ENCODE measurements at places on chromosomes 2 and 18.
A peak's percentile ranks its signal among the peaks of the same experiment; 100 is the strongest.

DNA sequence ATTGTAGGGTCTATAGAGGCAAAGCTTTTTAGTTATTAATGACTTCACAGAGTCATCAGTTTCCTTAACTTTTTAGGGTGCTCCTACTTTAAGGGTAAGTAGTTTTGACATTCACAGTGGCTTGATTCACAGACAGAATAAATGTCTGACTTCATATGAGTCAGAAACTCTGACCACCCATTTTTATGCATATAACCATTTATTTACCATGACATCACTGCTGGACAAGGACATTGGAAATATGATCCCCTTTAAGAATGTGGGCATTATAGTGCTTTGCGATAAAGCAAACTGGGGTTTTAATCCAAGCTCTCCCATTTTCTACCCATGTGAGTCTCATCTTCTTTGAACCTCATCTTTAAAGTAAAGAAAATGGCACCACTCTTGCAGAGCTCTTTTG lies 162.0 kb upstream of the MC4R start:
- DNase-seq: no peak

DNA sequence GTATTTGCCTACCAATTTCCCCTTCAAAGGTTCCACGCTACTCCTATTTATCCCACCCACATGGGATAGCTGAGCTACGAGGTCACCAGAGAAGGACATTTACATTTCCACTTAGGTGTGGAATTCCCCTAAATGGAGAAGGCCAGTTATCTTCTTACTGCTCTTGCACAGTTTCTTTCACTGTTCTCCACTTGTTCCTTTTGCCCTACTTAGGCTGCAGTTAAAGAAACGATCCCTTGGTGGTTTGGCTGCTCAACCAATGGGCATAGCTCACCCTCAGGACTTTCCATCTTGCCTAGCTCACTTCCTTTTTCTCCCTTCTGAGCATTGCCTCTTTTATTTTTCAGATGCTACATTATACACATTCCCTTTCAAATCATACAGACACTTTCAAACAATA lies 11.2 kb upstream of the NABP1 start:
- no peak for DNase-seq

DNA sequence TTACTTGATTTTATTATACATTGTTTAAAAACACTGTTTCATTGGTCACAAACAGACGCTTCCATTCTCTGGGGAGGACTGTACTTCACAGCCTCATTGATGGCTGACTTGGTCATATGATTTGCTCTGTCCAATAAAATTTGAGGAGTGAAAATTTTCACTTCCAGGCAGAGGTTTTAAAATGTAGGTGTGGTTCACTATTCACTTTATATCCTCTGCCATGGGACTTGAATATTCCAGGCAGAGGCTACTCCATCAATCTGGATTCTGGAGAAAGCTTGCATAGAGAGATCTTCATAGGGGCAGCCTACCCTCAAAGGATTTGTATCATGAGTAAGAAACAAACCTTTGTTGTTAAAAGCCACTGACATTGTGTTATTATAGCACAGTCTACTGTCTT lies 56.7 kb downstream of the LDAH start:
- no peak for DNase-seq

DNA sequence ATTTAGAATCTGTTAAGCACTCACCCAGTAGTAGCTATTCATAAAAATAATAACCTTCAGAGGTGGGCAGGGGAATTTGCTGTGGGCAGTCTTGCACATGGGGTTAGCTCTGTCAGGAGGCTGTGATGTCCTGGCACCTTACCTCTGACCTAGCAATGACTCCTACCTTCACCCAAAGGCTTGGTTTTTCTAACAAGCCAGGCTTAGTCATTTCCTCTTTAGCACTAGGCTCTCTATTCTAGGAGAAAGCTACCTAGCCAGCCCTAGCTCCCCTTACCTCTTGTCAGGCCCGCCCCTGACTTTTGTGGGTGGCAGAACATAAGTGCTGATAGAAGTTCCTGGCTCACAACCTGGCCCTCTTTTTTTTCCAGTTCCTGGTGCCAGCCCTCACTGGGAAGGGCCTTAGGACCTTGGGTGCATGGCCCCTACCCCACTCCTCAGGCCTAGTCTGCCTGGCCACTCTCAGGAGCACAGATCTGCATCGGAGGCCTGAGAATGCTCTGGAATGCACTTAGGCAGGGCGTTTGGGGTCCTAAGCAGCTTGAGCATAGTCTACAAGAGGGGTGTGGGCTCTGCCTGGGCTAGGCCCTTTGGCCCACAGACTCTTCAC lies 17.7 kb downstream of the CPLX4 start:
- no peak for DNase-seq

DNA sequence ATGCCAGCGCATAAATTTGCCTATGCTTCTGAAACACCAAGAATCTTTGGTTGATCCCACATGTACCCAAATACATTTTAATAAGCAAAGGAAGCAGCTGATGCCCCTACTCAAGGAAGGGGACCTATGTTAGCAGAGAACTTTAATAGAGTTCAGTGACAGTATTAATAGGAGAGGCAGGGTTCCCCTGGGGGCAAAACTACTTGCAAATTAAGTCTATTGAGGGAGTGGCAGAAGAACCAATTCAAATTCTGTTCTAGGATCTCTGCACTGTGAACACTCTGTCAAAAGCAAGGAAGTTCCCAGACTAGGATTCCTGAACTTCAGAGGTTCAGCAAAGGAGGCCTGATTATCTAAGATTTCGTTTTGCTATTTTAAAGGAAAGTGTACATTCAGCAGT lies 47.5 kb downstream of the EPB41L3 start:
- DNase-seq: no peak

GRCh38 chr2:160906878-160907277 lies 253.3 kb upstream of the TANK start:
- no peak for DNase-seq

DNA sequence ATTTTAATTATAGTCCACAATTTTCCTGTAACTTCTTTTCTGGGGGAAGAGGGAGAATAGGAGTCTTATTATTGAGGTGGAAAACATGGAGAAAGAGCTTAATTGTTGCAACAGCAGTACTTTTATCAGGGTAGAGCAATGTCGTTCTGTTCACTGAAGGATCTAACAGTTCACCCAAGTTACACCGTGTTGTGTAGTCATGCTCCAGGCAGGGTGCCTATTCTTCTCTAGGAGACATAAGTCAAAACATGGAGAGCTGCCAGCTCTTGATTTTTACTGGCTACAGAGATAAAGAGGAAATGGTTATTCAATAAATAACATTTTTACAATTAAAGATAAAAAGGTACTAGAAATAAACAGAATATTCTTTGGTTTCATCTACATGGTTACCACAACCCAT lies 594.3 kb upstream of the NETO1 start:
- DNase-seq: no peak

DNA sequence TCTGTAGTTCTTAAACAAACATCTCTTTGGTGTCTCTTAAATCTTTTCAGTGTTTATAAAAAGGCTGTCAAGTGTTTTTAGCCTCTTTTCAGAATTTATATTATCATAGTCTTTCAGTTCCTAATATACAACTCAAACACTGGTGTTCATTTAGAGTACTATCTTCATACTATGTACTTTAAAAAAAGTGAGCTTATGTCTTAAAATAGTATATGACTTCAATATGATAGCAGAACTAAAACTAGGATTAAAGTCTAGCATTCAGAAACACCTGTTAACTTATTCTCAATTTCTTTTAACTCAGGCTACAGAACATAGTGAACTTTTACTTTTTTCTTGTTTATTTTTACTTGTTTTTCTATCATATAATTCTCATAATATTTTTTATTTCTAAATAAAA lies 14.7 kb upstream of the IKZF2 start:
- DNase-seq: no peak

DNA sequence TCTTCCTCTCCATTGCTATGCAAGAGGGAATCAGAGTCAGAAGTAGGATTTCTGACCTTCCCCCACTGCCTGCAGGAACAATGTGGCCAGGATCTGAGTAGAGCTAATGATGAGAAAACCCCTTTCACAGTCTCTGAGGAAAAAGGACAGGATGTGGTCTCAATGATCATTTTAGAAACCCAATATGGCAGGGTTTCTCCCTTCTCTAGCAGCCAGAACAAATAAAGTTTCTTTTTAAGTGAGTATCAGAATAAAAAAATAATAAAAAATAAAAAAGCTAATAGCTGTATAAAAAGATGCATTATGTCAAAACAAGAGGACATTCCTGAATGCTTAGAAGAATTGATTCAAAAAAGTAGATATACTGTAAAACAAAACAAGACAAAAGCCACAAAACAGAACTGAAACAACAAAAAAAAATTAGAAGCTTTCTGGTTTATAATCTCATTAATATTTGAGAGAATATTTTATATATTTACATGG lies 1124.9 kb upstream of the ZEB2 start:
- DNase-seq: no peak

DNA sequence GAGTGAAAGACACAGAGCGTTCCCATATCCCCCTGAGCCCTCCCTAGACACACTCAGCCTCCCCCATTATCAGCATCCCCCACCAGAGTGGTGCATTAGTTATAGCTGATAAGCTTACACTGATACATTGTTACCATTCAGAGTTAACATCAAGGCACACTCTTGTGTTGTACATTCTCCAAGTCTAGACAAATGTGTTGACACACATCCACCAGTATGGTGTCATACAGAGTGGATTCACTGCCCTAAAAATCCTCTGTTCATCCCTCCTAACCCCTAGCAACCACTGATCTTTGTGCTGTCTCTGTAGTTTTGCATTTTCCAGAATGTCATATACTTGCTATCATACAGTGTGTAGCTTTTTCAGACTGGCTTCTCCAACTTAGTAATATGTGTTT lies 78.0 kb upstream of the RPL31 start:
- no peak for DNase-seq

DNA sequence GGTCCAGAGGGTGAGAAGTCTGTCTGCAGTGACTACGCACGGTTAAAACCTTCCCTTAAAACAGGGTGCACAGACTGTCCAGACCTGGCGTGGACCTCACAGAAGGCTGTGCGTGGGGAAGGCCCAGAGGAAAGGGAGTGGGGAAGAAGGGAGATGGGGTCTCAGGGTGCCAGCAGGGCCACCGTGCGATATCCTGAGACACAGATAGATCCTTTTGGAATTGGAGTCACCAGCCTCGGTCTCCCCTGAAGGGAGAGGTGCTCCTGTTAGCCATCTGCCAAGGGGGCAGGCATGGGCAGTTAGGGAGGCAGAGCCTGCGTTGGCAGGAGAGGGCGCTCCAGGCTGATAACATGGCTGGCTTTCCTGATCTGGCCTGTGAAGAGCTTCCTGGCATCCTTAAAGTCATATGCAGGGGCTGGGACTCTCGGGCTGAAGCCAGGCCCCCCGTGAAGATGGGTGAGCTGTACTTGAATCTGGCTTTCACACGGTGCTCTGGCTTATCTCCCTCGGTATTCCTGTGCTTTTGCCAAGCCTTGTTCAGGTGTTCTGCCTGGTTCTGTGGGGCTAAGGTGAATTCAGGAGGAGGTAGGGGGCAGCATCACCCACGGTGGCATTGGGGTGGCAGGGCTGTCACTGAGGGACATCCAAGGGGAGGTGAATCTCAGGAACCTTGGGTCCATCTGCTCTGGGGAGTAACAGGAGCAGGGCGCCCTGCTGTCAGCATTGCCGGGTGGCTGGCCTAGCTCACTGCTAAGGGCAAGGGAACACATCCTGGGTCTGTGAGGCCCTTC lies 107.2 kb upstream of the SMAD2 start:
- DNase-seq: no peak

DNA sequence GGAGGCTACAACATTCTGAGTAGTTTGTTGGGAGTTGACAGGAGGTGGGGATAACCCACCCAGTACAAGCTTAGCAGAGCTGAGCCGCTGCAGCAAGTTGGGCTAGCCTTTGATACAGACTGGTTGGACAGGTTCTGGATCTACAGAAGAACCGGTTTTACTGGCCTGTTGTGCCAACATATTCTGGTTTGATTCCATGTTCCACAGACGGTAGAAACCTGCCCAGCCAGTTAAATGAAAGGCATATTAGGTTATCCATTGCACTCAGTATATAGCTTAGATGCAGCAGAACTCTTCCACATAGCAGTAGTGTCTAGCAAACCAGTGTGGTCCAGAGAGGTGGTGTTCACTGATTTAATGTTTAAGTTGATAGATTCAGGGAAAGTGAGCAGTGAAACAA lies 19.3 kb upstream of the RBBP8 start:
- DNase-seq: no peak

DNA sequence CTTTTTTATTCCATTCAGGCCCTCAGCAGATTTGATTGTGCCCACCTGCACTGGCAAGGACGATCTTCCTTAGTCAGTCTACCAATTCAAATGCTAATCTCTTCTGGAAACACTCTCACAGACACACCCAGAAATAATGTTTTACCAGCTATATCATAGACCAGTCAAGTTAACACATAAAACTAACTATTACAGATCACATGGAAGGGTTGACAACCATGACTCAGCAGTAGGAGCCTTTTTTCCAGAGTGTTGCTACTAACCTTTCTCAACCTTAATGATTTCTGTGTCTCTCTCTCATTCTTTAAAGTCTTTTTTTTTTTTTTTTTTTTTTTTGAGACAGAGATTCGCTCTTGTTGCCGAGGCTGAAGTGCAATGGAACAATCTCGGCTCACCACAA lies 143.5 kb upstream of the MSH6 start:
- no peak for DNase-seq

GRCh38 chr2:204545861-204546735 lies 823 bp downstream of the PARD3B start:
- peak; percentile 1 for DNase-seq

GRCh38 chr2:195830968-195831950 lies 174.2 kb downstream of the SLC39A10 start:
- DNase-seq: no peak

- DNase-seq: no peak
Measured at GRCh38 chr18:22318745-22319407, 98.8 kb downstream of the CTAGE1 start.

DNA sequence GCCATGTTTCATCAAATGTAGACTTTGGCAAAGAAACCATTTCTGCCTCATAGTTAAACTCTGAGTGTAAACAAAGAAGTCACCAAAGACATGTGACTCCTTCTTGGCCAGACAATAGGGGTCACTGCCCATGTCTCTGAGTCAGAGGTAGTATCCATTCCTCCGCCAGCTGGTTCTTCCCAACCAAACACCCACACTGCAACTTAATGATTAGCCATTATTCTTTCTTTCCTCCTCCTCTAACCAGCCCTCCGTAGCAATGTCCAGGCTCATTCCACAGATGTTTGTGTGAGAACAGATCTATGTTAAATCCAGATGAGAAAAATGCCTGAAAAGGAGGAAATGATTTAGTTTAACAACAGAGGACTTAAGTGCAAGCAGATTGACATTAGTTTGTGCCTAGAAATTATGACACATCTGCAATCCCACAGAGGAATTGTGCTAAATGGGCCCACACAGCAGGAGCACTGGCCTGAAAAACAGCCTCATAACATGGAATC lies 127.9 kb upstream of the SH3BP4 start:
- DNase-seq: no peak

- DNase-seq: no peak
Measured at GRCh38 chr2:179592167-179592936, 269.1 kb downstream of the ZNF385B start.

Measured in stimulated activated CD8-positive, alpha-beta memory T cell treated with anti-CD3 and anti-CD28 coated beads, Interleukin-7, amount 100 ng/mL, for 48 hours (primary cell).